ENCODE measurements at places on chromosomes 16 and 17.
A peak's percentile ranks its signal among the peaks of the same experiment; 100 is the strongest.

DNA sequence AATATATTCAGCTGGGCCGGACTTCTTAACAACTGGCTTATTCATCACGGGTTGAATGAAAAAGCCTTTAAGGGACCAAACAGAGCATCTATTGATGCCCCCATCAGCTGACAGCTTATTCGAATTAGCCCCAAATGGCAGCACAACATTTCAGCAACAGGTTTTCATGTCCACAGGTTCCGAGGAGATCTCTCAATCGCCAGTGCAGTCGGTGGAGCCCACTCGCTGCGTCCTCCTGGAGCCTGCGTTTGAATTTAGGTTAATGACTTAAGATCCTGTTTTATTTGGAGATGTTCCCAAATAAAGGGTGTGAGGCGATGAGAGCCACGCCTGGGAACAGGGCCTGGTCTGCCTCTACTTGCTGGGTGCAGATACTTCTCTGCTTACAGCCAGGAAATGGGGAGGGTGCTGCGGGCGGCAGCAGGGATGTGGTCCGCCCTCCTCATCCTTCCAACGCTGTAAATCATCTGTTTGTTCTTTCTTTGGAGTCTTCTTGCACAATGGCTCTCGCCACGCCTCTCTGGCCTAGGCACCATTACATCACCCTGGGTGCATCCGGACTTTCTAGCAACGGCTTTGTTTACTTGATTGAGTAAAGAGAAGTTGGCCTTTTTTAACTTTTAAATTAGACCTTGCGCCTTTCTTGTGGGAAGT, 22.6 kb downstream of the NDE1 start:
- peak; percentile 84 for DNase-seq

GRCh38 chr17:46013502-46014165, 14.6 kb downstream of the STH start:
- DNase-seq = no peak

DNA sequence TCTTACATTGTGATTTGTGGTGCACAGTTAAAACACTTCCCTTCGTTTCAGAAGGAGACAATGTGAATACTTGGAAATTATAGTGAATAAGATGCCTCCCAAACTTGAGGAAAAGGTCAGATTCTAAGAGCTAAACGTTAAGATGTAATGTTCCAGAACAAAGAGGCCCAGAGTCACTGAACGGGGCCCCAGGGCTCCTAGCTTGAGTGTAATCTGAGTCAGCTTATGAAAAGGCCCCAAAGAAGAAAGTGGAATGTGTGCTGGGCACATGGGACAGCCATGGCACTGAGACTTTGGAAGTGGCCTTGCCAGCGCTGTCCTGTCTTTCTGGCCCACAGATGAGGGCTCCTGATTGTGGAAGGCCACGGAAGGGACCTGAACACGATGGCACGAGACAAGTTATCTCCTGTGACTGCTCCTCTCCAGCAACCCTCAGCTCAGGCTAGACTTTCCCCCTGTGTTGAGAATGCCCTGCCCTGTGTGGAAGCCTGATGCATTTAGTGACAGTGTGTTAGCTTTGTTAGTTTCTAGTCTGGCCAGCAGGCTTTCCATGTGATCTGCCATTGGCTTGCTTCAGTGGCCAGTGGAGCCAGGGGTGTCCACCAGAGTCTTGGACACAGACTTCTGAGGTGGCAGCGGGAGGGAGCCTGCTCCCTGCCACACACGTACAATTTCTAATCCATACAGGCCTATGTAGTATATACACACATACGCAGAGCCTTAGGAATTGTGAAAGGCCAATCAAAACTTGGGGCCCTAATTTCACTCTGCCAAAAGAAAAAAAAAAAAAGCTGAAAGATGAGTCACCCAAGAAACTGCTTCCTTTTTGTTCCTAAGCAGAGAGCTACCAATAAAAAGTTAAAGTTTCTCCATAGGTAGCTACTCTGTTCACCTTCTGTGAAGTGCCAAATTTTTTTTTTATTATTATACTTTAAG, 13.1 kb downstream of the SPATA33 start:
- no peak for DNase-seq

GRCh38 chr17:82278786-82279391, 5.4 kb upstream of the CSNK1D start:
- DNase-seq = no peak

- no peak for DNase-seq
These were observed 3.3 kb downstream of the USP43 start for GRCh38 chr17:9648521-9649110.

All from KG1 (cell line).